ENCODE measurements at places on chromosomes 1 and 21.

DNA sequence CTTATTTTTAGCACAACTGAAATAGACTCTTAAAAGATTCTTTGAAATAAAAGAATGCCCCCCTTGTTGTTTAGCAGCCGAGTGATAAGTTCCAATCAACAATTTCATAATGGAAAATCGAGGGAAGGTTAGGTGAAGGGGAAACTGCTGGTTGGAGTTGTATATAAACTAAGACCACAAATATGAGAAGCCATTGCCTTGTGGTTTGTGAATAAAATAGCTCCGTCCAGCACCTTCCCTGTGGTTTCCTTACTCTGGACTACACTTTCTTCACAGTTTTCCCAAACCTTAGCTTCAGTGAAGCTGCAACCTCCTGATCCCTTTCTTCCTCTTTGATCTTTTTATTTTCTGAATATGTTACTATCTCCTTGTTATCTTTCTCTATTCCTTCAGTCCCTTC lies 6.7 kb upstream of the RAB3GAP2 start:
- DNase-seq = no peak

DNA sequence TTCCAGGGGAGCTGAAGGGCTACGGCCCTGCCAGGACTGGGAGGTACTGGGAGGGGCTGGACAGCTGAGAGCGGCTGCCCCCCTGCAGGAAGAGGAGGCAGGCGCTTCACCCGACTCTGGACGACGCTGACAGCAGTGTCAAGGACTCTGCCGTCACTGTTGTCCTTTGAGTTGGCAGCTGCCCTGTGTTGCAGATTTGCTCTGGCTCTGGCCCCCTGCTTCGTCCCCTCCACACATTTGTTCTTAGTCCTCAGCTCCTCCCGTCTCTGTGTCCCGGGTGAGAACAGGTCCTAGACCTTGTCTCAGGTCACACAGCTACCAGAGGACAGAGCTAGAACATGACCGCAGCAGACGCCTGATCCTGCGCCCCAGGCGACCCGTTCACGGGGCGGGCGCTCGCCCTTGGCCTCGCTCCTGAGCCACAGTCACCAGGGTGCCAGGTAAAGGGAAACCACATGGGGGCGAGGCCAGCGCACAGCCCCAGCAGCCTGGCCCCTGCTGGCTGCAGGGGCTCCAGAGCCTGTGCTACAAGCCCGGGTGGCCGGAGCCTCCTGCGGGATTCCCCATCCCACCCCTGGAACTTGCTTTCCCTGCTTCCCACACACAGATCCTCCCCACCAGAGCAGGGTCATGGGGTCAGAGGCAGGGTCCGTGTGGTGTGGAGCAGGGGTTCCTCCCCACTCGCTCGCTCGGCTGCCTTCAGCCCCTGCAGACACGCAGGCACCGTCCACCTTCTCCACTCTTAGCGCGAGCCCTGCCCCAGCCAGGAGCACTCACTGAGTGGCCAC lies 10.7 kb upstream of the NPHP4 start:
- no peak for DNase-seq

DNA sequence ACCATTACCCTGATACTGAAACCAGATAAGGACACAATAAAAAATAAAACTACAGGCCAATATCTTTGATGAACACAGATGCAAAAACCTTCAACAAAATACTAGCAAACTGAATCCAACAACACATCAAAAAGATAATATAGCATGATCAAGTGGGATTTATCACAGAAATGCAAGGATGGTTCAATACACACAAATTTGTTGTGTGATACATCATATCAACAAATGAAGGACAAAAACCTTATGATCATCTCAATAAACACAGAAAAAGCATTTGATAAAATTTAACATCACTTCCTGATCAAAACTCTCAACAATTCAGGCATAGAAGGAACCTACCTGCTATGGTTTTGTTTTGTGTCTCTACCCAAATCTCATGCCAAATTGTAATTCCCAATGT lies 74.3 kb upstream of the VANGL1 start:
- DNase-seq = no peak

DNA sequence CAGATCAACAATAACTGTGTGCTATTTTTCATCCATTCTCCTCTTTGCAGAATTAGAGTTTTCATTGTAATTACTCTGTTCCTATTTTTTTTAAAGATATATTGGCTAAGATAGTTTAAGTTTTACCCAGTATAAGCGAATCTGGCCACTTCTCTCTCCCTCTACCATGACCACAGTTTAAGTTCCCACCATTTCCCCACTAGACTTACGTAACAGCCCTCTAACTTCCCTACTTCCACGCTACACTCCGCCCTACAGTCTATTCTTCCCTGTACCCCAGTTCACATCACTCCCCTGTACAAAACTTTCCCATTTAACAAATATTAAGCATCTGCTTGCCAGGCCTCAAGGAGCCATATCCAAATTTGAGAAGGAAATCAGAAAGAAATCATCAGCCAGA lies 16.5 kb downstream of the CTSK start:
- DNase-seq = no peak

- DNase-seq = no peak
These were observed 15.9 kb downstream of the UCK2 start for GRCh38 chr1:165843304-165843703.

GRCh38 chr1:159879977-159880376 lies 17.5 kb upstream of the VSIG8 start:
- no peak for DNase-seq

DNA sequence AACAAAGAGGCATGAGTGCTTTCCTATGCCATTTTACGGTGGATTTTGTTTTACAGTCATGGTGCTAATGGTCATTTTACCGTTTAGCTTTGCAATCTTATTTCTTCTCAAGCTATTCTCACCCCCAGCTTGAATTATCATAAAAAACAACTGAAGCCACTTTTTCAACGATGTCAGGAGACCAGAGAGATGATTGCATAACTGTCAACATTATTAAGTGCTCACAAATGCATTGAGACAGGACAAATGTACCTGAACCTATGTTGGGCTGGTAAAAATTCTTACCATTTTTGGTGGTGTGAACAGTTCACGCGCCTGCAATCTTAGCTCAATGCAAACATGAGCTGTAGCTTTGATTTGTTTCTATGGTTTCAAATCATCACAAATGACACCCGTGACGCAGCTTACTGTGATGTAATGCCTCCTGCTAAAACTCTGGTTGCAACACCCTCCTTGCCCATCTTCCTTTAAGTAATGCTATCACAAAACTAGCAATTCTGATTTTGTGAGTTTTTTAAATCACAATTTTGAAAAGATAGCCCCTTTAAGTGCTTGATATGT lies 104.4 kb downstream of the UCHL5 start:
- no peak for DNase-seq

GRCh38 chr1:4422504-4423289 lies 231.7 kb upstream of the AJAP1 start:
- DNase-seq = no peak

Data from stimulated activated CD4-positive, alpha-beta T cell treated with anti-CD3 and anti-CD28 coated beads, Interleukin-1b, Interleukin-23, amount 100 ng/mL, for 1 hour (primary cell).